ENCODE measurements at places on chromosomes 13 and 19.

DNA sequence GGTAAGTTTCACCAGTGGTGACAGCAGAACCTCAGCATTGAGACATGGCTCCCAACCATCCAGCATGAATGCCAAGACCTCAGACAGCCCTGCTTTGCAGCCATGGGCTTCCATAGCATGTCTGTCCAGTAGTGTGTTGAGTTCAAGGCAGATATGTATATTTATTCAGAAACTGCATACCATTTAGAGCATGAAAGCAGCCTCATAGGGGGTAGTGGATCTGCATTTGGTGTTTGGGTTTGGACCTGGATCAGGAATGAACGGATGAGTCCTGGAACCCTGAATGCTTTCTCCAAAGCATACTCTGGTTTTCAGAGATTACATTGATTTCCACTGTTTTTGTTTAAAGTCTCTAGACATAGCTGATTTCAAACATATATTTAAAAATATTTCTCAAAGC is 114.3 kb downstream of the ESD start:
- no peak for DNase-seq

GRCh38 chr19:54403054-54403453 is 12.2 kb upstream of the TTYH1 start:
- no peak for DNase-seq

GRCh38 chr13:94058821-94059360 is 420.6 kb downstream of the DCT start:
- DNase-seq: no peak

DNA sequence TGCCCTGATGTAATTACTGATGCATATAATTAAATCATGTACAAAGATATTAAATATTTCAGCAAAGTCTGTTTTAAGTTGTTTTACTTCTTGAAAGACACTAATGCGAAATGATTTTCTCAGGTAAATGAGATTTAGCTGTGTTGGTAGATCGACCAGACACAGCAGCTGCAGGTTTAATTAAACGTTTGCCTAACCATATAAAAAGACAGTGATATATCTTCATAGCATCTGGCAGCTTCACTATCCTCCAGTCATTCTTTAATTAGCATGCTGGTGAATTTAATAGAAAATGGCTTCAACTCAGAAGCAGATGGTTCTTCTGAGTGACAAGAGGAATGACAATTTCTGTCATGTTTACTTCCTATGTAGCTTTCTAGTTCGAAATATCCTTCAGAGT is 69.3 kb downstream of the NHLRC3 start:
- DNase-seq: no peak

- no peak for DNase-seq
Observed at GRCh38 chr19:42152910-42153671, 20.8 kb upstream of the POU2F2 start.

DNA sequence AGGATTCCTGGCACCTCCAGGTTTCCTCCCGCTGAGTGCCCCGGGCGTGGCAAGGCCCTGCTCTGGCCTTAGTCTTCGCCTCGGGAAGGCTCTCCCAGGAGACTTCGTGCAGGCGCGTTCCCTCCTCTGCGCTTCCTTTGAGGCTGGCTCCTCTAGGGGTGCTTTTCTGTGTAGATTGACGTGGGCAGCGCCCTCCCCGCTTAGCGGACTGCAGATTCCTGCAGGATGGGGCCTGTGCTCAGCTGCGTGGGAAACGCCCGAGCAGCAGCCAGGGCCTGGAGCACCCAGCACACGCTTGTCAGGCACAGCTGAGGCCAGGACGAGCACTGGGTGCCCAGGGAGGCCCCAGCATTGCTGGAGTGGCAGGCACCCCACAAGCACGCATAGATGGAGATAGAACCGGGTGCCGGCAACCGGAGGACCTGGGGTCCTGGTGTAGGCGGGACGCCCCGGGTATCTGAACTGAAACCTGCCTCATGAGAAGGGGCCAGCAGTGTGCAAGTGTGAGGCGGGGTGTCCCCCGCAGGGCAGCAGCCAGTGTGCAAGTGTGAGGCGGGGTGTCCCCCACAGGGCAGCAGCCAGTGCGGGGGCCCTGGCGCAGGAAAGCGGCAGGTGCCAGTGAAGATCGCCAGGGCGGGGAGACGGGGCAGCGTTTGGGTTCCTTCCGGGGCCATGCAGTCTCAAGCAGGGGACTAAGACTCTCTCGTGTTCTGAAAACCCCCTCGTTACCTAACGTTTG is 3.4 kb downstream of the NDUFS7 start:
- no peak for DNase-seq

GRCh38 chr13:36665630-36666029 is 8.2 kb upstream of the SERTM1 start:
- DNase-seq: no peak
